Right hindlimb (tissue), 1 donor: ENCODE measurements at places on chromosomes 13 and 19.

DNA sequence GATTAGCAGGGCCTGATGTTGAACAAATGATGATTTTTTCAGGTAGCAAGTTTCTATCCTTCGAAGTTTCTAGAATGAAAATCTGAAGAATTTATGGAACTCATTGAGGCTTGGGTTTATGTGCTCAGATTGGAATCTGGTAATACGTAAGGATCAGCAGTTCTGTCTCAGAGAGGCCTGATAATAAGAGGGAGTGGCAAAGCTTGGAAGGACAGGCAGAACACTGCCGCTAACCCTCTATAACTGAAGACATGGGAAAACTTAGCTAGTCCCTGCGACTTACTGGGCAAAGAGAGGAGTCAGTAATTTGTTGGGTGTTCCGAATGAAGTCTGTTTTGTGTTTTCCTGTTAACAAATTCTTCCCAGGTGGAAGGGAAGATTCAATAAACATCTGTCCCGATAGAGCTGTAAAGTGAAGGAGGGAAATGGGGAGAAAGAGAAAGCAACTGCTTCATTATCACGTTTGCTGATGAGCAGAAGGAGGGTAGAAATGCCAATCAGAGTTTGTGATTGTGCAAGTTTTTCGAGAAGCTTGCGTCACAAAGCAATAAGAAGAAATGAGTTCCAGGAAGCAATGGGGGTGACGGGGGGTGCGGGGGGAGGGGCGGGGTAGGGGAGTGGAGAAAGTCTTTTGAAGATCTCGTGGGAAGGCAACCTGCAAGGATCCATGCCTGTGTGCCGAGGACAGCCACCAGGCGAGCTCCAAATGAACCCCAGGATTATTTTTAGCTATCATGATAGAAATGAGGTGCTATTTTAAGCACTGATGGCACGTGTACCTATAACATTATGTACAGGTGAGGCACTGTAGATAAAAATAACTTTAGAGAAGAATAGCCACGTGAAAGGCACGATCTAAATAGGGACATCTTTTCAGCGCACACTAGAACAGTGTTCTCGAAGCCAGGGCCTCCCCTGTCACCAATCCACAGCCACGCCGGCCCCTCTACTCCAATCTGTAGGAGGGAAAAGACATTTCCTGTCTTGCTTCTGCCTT lies 224.1 kb downstream of the FGF9 start:
- no peak for DNase-seq

GRCh38 chr13:31433746-31434145 lies 234.0 kb downstream of the B3GLCT start:
- DNase-seq = no peak

DNA sequence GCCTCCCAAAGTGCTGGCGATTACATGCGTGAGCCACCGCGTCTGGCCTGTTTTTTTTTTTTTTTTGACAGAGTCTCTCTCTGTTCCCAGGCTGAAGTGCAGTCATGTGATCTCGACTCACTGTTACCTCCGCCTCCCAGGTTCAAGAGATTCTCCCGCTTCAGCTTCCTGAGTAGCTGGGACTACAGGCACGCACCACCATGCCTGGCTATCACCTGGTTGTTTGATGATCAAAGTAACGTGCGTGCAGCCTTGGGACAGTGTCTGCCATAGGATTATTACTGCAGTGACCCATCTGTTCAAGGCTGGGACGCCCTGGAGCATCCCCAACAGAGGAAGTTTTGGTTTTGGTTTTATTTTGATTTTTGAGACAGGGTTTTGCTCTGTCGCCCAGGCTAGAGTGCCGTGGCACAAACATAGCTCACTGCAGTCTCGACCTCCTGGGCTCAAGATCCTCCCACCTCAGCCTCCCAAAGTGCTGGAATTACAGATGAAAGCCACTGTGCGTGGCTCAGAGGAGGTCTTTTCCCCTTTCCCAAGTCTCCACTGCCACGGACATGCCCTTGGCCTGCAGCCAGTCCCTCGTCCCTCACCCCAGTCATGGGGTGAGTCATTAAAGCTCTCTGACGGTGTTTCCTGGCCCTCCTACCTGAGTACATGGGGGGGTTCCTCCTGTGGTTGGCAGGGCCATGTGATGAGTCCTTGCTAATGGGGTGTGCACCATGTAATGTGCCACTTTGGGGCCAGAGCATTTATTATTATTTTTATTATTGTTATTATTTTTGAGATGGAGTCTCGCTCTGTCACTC lies 65.6 kb downstream of the IER2 start:
- DNase-seq = no peak

DNA sequence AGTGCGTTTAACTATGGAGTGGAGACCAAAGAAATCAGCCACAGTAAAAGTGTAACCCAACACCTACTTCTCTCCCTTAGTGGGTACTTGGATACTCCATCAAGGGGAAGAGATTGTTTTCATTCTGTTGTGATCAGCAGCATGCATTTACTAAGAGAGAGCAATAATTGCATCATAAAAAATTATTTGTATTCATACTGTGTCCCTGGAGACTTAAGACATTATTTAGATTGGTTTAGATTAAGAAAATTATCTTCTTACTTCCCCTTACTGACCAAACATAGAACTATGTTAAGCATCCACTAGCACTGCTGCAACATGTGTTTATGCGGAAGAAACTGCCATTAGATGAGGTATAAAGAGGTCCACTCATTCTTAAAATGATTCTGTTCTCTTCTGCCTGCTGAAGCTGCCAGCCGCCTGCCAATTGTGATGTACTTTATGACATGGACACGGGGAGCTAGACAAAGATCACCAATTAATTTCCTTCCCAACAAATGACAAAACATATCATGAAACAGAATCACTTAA lies 738.5 kb downstream of the DIAPH3 start:
- DNase-seq = no peak

DNA sequence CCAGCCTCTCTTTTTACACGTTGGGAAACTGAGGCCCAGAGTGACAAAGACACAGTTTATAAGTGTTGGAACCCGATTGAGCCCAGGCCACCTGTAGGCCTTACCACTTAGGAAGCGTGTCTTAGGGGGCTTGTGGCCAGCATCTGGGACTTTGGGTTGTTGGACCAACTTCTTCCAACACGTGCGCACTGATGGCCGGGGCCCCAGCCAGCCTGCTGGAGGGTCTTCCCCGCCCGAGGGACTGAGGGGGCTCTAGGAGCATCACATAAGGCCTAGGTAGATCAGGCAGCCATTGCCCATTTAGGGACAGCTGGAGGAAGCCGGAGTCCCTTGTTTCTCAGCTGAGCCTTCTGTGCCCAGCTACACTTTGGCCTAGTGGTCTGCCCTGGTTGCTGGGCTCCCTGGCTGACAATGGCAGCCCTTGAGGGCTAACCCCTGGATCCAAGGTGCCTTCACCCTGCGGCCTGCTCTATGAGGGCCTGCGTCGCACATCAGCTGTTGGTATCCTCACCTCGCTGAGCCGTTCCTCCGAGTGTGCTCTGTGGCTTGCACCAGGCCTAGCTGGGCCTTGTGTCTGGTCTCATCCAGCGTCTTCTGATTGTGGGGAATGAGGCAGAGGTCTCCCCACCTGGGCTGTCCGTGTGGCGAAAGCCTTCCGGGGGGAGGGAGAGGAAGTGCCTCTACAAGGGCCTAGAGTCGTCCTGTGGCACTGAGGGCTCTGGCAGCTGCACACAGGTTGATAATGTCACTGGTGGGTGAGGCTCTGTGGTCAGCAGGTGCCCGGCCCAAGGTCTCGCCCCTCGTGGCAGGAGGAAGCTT lies 1.2 kb downstream of the RAB11B start:
- no peak for DNase-seq

- no peak for DNase-seq
Observed at GRCh38 chr13:45941261-45941660, 89.7 kb upstream of the SIAH3 start.

- DNase-seq = no peak
Observed at GRCh38 chr19:31301306-31301980, 47.8 kb downstream of the TSHZ3 start.

DNA sequence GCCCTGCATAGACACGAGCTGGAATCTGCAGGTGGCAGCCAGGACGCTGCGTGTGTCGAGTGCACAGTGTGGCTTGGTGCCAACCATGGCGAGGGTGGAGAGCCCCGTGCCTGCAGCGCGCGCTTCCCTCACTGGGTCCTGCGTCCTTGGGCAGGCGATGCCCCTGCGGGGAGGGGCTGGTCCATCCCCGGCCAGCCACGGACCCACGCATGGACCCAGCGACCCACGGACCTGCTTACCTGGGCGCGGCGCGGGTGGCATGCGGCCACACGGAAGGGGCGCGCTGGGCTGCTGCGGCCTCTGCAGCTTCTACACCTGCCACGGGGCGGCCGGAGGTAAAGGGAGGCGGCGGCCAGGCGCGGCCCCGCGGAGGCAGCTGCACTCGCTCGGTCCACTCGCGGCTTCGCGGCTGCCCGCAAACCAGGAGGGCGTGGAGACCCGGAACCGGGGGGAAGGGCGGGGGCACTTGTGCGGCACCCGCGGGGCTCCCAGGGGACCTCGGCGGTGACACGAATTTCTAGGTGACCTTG lies 569 bp upstream of the MCF2L start:
- DNase-seq = no peak

GRCh38 chr13:61123538-61124289 lies 291.9 kb downstream of the PCDH20 start:
- DNase-seq = no peak

GRCh38 chr13:101408154-101408553 lies 8.2 kb downstream of the NALCN start:
- DNase-seq = no peak

GRCh38 chr19:37966211-37966661 lies 59.2 kb downstream of the SIPA1L3 start:
- DNase-seq = no peak

DNA sequence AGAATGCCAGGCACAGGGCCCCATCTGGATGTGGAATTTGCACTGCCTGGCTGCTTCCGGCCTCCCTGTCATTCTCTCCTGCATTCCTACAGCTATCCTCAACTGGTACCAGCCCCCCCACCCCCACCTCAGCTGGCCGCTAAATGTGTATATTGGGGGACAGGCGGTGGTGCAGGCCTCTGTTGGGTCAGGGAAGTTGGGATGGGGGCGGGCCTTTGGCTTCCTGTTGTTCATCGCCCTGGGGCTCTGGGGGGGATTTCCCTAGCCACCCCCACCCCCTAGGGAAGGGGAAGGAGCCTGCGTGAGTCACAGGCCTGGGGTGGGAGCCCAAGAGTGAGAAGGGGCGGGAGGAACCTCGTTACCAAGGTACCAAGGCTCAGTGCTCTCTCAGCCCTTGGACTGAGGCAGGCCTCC lies 10.6 kb downstream of the POU2F2 start:
- no peak for DNase-seq

GRCh38 chr13:48112896-48113755 lies 18.2 kb upstream of the MED4 start:
- DNase-seq = no peak

DNA sequence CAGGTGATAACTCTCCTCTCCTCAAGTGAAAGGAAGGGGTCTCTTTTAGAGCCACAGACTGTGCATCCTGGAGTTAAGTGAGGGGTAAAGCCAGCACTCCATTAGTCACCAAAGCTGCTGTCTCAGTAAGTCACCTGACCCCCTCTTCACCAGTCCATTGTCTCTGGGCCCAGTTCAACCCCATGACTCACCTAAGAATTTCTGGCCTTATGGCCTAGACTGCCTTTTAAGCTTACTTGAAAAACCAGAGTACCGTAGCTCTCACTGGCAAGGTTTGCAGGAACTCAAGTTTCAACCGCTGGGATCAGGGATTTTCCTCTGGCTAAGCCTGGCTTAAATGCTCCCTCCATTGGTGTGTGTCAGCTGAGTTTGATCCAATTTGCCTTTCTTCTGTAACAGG lies 23.4 kb upstream of the EID2 start:
- no peak for DNase-seq

- no peak for DNase-seq
Observed at GRCh38 chr13:42367831-42368230, 95.9 kb downstream of the AKAP11 start.

DNA sequence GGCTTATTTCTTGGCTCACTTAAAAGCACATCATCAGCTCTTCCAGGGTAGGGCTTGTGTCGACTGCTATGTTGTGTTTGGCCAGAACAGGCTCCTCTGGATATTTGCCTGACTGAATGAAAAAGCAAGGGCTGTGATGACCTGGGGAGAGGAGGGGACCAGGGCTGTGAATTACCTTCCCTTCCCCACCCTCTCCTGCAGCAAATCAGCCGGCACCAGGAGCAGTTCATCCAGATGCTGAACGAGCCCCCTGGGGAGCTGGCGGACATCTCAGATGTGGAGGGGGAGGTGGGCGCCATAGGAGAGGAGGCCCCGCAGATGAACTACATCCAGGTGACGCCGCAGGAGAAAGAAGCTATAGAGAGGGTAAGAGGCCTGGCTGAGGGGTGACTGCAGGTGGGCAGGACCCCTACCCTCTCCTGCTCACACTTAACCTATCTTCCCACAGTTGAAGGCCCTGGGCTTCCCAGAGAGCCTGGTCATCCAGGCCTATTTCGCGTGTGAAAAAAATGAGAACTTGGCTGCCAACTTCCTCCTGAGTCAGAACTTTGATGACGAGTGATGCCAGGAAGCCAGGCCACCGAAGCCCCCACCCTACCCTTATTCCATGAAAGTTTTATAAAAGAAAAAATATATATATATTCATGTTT lies 4.4 kb downstream of the GADD45GIP1 start:
- no peak for DNase-seq

DNA sequence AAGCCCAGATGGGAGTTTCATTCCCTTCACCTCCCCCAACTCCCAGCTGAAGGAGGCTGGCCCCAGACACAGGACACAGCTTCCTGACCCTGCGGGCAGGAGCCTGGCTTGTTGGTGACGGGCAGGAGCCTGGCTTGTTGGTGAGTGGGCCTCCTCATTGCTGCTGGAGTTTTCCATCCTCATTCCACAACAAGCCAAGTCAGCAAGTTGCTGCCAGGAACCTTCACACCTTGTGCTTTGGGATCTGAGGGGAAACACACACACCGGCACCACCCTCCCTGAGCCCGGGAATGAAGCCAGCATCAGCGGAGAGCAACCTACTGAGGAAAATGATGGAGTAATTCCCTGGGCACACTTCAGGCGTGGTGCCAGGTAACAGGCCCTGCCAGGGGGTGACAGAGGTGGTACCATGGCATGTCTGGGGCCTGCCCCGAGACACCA lies 74.9 kb downstream of the ALOX5AP start:
- DNase-seq = peak; percentile 61

GRCh38 chr19:10105509-10106099 lies 558 bp upstream of the PPAN start:
- DNase-seq = peak; percentile 89

GRCh38 chr19:45059258-45059965 lies 16.9 kb downstream of the ZNF296 start:
- DNase-seq = peak; percentile 55

DNA sequence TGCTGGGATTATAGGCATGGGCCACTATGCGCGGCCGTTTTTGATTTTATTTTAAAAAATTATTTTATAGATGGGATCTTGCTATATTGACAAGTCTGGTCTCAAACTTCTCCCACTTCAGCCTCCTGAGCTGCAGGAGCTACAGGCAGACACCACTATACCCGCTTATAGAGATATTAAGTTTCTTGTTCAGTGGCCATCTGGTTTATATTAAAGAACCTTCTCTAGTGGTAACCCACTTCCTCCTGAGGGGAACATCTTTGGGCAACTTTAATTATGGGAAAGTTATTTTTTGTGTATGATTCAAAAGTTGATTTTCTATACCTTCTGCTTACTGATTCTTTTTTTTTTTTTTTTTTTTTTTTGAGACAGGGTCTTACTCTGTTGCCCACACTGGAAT lies 172.7 kb downstream of the KLF5 start:
- no peak for DNase-seq
